ENCODE measurements at places on chromosomes 2 and 18.

- no peak for DNase-seq
Measured at GRCh38 chr2:229363185-229363814, 92.2 kb upstream of the PID1 start.

GRCh38 chr18:56639104-56639381, 651 bp upstream of the TXNL1 start:
- no peak for DNase-seq

DNA sequence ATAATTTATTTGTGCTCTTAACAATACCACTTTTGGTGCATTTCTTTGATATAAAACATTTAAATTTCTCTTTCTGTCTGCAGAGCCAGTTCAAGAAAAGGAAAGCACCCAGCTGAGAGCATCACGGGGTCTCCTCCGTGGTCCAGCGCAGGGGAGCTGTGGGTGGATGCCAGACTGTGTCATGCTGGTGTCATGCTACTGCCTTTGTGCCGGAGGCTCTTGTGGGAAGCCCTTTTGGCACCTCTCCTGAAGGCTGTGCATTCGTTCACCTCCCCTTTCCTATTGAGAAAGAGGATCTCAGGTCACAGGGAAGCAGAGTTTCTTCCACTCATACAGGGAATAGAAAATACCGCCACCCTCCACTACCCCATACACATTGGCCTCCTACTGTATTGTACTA, 450.4 kb downstream of the GALR1 start:
- no peak for DNase-seq

- no peak for DNase-seq
Measured at GRCh38 chr2:208103616-208104015, 20.7 kb downstream of the CRYGD start.
